ENCODE measurements at places on chromosomes 1 and 21.

DNA sequence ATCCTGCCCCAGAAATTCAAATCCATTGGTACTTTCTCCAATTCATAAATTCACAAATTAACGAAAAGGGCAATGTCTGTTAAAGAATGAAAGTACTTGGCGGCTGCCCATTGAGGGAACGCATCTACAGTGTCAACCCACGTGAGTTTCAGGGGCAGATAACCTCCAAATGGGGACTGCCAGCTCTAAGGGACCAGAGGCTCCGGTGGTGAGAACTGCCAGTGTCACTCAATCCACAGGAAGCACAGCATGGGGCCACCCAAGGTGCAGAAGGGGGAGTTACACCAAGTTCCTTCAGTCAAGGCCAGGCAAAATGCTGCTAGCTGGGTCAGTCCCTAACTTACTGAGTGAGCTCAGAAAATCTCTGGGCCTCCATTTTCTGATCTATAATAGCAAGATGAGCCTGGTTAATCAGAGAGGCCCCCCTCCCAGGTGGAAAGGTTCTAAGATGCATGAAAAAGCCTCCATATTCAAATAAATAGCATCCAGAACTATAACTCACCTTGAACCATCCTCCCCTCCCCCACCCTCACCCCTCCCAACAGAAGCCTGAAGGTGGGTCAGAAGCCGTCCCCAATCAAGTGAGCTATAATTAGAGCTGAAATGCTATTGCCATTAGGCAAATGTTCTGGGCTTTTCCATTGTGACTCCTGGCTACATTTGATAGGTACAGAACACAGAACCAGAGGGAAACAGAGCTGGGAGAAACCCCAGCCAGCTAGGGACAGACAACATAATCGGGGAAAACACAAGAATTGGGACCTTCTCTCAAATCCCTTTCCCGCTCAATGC lies 41.7 kb downstream of the LRP8 start:
- no peak for DNase-seq

DNA sequence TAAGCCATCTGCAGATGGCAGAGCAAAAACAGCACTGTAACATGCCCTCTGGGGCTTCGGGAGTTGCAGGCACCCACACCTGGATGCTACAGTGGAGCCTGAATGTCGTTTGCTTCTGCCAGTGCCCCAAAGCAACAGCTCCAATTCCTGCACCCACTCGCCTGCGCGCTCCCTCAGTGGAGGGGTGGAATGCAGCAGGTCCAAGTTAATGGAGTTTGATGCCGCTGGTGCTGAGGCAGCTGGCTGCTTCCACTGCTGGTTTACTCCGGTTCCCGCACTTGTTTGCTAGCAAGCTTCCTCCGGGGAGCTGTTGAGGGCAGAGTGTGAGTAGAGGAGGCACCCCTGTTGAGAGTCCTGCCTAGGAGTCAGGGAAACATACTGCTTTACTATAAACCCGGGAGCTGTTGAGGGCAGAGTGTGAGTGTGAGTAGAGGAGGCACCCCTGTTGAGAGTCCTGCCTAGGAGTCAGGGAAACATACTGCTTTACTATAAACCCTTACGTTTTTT lies 584.0 kb upstream of the TMPRSS15 start:
- no peak for DNase-seq

GRCh38 chr21:43282358-43283120 lies 113.7 kb downstream of the CRYAA start:
- no peak for DNase-seq

GRCh38 chr1:35287807-35288640 lies 19.5 kb downstream of the ZMYM4 start:
- DNase-seq = no peak

GRCh38 chr21:34907461-34908418 lies 141.4 kb downstream of the RUNX1 start:
- no peak for DNase-seq

GRCh38 chr1:223180731-223181321 lies 37.8 kb upstream of the TLR5 start:
- no peak for DNase-seq

GRCh38 chr1:15430787-15431570 lies 7.3 kb upstream of the CTRC start:
- DNase-seq = peak; percentile 58

- no peak for DNase-seq
These were observed 17.3 kb upstream of the PLEKHG5 start for GRCh38 chr1:6508816-6509189.
